ENCODE measurements at places on chromosomes 3 and 15.

GRCh38 chr3:30476368-30477084 is 129.9 kb upstream of the TGFBR2 start:
- no peak for DNase-seq

GRCh38 chr15:76173317-76173834 is 113.6 kb downstream of the TMEM266 start:
- DNase-seq: no peak

GRCh38 chr3:134699721-134700120 is 48.9 kb upstream of the KY start:
- no peak for DNase-seq

DNA sequence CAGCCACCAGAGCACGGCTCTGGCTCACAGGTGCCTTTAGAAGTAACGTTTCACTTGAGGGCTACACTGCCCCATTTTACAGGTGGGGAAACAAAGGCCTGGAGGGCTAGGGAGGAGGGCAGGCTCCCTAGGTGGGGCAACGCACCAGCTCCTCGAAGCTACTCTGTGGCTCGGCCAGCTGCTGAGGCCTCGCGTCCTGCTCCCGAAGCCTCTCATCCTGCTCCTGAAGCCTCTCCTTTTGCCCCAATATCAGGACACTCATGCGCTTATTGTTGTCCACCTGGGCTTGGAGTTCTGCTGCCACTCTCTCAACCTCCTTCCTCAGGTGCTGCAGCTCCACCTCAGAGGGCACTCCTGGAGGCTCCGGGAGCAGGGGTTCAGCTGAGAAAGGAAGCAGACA is 28.2 kb upstream of the OR4F6 start:
- DNase-seq: no peak

DNA sequence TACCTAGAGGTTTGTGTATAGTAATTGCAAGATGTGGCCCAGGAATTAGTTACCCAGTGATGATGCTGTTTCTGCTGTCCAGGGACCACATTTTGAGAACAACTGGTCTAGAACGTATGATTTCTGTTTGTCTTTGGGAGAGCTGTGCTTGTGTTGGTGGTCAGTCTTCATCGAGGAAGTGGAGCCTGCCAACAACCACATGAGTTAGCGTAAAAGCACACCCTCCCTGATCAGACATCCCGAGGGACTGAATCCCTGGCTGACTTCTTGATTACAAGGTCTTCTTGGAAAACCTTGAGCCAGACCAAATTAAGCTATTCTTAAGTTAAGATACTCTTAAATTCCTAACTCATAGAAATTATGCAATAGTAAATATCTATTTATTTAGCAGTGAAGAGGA is 81.7 kb upstream of the ZPLD1 start:
- DNase-seq: no peak

DNA sequence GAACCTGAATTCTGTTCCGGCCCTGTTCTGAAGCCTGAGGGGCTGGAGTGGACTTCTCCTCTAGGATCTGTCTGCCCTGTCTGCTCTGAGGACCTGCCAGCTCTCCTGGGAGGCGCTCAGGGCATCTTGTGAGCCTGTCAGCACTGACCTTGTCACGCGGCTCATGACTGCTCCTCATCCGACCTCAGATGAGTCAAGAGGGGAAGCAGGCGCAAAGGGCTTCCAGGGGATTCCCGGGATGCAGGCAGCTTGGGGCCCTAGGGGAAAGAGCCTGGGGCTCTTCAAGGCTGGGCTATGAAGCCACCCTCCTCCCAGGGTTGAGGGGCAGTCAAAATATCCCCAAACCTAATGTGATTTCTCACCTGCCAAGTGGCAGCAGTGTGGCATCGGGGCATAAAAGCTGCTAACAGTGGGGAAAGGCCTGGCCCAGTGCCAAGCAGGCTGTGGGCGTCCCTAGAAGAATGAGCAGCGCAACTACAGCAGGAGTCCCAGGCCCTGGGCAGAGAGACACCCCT is 27.6 kb upstream of the ANKDD1A start:
- peak; percentile 50 for DNase-seq
